HAP-1 (cell line): ENCODE measurements at places on chromosomes 1 and 21.

DNA sequence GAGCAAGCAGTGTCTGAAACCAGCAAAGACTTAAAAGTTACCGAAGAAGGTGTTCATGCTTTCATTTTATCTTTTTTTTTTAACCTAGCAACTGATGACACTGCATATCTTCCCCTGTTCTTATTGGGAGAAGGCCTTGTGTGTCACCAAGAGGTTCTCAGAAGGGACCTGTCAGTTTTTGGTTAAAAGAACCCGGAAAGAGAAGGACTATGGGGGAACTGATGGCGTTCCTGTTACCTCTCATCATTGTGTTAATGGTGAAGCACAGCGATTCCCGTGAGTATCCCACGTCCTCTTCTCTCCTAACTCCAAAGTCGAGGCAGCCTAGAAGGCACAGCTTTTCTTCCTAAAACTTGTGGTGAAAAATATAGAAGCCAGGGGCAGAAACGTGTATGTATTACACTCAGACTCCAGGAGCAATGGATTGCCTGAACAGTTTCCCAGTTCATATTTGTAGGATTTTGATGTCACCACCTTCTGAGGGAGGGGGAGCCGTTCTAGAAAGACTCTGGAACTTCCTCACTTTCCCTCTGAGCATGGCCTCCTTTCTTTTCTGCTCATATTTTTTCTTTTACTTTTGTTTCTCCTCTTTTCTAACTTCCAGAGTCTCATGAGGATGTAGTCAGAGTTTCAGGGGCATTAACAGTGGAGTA is at the start of gene MR1:
TSS of gene MR1 (plus strand) at position 185 of the 653 bp plus-strand sequence. CDS start at position 210, 25 bp downstream.
- peak; percentile 64 for DNase-seq

- no peak for DNase-seq
Observed at GRCh38 chr1:9654051-9654833, 2.7 kb downstream of the PIK3CD start.

- no peak for DNase-seq
Observed at GRCh38 chr1:169765580-169766331, 29.0 kb downstream of the METTL18 start.

- no peak for DNase-seq
Observed at GRCh38 chr1:210764536-210764935, 369.4 kb downstream of the KCNH1 start.

DNA sequence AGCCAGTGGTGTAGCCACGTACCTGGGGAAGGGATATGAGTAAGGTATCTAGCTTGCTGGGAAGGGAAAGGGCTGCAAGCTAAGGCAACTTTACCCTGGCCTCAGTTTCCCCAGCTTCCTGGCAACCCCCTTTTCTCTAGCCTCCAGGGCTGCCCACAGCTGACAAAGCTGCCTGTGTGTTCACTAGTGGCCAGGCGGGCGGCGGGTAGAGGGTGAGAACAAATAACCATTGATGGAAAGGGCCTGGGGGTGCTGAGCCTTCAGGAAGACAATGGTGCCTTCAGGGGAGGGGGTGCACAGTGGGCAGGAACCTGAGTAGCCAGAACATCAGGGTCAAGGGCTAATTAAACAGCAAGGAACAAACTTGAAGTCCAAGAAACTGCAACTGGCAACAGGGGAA is 6.1 kb downstream of the CERS2 start:
- no peak for DNase-seq

DNA sequence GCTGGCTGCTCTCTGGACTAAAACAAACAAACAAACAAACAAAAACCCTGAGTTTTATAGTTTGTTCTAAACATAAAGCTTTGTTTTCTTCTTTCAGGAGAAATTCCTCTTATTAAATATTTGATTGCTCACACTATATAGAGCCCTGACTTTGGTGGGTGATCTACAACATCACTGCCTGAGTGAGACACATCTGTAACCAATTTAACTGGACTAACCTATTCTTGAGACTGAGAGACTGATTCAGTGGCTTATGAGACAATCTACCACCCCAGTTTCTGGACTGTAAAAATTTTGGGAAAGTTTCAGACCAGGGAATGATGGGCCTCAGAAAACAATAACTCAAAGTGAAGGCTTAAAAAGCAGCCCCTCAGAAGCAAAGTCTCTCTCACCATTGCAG is 537.0 kb downstream of the NEGR1 start:
- no peak for DNase-seq

- DNase-seq, result no peak
Observed at GRCh38 chr1:80305466-80305865, 1298.9 kb upstream of the ADGRL4 start.

DNA sequence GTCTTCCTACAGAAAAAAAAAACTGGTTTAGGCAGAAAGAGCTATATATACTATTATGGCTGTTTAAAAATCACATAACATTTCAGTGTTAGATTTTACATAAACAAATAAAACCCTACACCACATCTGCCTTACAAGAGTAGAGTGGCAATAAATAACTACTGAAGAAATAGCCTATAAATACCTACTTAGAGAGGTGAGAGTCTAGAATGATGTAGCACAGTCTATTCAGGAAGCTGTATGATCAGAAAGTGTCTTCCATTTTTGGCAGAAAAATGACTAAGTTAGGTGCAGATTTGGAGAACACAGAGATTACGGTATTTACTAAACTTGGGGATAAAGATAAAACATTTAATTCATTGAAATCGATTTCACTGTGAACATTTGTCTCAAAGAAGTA is 75.5 kb downstream of the VAV3 start:
- DNase-seq, result no peak

- DNase-seq, result no peak
Observed at GRCh38 chr21:33406493-33406892, 3.3 kb downstream of the IFNGR2 start.

DNA sequence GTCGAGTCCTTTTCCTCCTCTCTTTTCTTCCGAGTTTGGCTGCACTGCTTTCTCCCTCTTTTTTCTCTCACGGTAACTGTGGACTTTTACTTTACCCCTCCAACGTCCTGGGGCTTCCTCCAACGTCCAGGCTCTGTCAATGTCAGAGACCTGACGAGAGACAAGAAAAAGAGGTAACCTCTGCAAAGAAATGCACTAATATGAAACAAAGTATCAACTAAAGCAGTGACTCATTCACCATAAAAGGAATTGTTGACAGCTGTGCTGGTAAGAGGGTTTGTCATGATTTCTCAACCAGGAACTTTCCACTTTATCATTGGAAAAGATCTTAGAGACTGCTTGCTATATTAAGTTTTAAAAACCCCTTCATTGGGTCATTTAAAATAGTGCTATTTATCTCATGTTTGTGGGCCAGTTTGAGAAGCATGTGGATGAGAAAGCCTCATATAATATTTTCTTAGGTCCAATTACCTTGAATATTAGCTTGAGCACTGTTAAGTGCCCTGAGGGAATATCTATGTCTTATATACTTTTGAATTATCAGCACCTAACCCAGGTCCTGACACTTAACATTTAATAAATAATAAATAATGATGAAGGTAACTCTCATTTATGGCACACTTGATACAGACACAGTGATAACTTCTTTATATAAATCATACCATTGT is at the start of gene GBP2:
TSS of gene GBP2 (minus strand) at position 202 of the 668 bp plus-strand sequence. CDS start 4,148 bp downstream, outside the sequence.
- no peak for DNase-seq

DNA sequence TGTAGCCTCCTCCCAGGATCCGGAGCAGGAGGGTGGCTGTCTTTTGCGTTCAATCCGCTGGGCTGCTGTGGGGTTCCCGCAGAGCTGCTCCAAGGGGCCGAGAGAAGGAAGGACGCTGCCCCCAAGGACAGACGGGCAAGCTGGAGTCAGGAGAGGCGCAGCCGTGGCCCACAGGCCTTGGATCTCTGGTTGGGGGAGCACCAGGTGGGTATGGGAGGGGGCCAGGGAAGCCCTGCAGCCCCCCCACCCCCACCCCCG is 15.9 kb upstream of the SKI start:
- no peak for DNase-seq

- no peak for DNase-seq
Observed at GRCh38 chr21:33384841-33385331, 18.3 kb upstream of the IFNGR2 start.

GRCh38 chr1:235513495-235514366 is 9.5 kb upstream of the B3GALNT2 start:
- DNase-seq, result peak; percentile 73

GRCh38 chr1:221431068-221431651 is 310.7 kb downstream of the DUSP10 start:
- DNase-seq, result no peak

DNA sequence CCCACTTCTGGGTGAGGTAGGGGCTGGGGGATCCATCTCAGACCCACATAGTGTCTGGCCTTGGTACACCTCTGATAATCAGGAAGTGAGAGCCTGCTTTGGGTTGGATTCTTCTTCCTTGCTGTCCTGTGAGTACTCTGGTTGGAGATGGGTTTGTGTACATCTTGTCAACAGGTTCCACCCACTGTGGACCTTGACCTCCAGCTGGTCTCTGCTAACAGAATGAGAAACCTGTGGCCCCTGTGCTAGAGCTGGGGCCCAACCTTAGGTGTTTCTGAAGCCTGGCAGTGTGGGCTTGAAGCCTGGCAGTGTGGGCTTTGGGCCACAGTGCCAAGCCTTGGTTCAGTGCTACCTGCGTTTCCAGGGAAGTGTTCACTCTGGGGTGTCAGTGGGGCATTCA is 2.6 kb downstream of the ZBTB48 start:
- no peak for DNase-seq

DNA sequence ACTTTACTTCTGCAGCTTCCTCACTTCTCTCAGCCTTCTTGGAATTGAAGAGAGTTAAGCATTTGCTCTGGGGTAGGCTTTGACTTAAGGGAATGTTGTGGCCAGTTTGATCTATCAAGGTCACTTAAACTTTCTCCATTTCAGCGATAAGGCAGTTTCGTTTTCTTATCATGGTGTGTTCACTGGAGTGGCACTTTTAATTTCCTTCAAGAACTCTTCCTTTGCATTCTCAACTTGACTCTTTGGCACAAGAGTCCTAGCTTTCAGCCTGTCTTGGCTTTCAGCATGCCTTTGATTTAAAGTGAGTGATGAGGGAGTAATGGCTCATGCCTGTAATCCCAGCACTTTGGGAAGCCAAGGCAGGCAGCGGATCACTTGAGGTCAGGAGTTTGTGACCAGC is 38.7 kb downstream of the HS2ST1 start:
- DNase-seq, result no peak

DNA sequence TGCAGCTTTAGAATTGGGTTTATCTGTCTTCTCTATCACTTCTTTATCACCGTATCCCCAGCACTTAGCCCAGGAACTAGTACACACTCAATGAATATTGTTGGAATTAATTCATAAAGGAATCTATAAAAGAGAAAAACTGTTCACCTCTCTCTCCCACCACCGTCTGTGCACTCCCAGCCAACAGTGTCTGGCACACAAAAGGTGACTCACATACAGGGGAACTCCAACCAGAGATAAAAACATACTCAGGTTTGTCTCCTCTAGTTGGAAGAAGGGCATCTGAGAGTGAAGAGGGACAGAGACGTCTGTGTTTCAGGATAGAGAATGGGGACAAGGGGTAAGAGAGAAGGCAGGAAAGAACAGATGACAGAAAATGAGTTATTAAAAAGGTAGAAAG is 10.0 kb downstream of the ITLN1 start:
- no peak for DNase-seq

GRCh38 chr1:211606914-211607753 is 28.2 kb upstream of the SLC30A1 start:
- no peak for DNase-seq

DNA sequence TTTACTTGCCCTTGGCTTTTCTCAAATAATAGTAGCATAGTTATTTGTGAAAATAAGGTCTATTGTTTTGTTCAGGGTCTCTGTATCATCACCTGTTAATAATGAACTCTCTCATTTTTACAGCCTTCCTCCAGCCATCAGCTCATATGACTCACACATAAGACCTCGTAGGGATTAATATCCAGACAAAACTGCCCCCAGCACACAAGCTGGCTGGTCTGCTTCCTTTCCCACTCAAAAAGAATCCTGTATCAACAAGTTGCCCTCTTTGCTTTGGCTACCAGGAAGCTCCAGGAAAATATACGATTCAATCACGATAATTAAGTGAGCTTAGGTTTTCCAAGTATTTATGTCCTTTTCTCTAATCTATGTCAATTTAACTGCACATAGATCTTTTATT is 119.2 kb downstream of the DMRTB1 start:
- DNase-seq, result no peak

- DNase-seq, result no peak
Observed at GRCh38 chr1:198228925-198229324, 72.1 kb downstream of the NEK7 start.

DNA sequence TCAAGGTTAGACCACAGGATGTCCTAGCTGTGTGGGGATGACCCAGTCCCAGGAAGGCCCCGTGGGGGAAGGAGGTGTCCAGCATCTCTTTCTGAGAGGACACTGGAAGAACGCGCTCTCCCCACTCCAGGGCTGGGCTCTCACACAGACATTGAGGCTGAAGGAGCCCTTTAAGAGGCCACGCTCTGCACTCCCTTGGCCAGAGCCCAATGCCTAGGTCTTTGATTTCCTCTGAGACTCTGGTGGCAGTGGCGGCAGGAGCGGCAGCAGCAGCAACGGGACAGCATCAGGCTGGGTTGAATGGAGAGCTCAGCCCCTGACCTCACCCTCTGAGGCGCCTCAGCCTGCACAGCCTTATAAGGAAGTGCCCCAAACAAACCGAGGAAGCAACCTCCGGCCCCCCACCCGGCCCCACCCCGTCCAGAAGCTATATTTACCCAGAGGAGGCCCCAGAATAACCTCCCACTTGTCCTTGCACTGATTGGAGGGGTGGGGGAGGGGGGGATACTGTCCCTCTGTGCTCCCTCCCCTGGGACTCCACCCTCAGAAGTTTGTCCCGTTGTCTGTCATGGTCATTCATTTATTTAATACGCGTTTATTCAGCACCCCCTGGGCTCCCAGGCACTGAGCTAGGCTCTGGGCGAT is 12.3 kb downstream of the NES start:
- DNase-seq, result no peak

- DNase-seq, result no peak
Observed at GRCh38 chr1:217088011-217088410, 364.8 kb upstream of the ESRRG start.

DNA sequence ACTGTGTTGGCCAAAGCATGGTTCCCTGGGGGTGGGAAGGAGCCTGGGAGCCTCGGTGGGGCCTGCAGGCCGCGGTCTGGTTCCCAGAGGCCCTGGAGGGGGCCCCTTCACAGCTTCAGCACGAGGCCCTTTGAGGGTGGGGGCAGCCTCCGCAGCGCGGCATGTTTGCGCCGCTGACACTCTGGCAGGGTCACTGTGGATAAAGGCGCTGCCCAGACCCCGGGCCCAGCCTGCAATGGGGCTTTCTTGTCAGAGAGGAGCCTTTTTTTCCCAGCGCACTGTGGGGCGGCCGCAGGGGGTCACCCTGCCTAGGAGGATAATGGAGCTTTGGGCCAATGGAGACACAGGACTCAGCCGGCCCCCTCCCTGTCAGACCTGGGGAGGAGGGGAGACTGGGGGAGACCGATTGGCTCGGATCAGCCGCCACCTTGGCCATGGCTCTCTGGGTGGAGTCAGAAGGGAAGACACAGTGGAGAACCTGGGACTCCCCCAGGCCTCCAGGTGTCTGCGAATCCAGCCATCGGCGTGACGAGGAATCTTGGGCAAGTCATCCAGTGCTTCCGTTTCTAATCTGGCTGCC is 26.0 kb downstream of the EPHB2 start:
- DNase-seq, result no peak

DNA sequence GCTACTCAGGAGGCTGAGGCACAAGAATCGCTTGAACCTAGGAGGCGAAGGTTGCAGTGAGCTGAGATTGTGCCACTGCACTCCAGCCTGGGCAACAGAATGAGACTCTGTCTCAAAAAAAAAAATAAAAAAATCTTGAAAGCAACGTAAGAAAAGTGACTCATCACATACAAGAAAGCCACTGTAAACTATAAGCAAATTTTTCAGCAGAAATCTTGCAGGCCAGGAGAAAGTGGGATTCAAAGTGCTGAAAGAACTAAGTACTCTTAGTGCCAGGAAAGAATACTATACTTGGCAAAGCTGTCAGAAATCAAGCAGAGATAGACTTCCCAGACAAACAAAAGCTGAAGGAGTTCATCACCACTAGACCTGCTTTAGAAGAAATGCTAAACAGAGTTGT is 4.4 kb upstream of the HMGN1 start:
- DNase-seq, result no peak
